ENCODE measurements at places on chromosomes 1 and 21. TPM values are rescaled to one million over a fixed set of nuclear protein-coding genes. Genes with fewer than 3 reads are reported as not detected.

Gene LRRC53
- total RNA-seq, result not detected

Gene OR13G1
- total RNA-seq, result not detected

Gene GNG4
- 13.5 TPM for total RNA-seq

Gene ZYG11A
- total RNA-seq, result 0.96 TPM

Gene SPATA21
- total RNA-seq, result 0.27 TPM

Gene CYP4A11
- total RNA-seq, result 0.59 TPM

Gene ID3
- total RNA-seq, result 328 TPM

Gene AMY1B
- not detected for total RNA-seq

Gene PROK1
- not detected for total RNA-seq

Gene ESRRG
- 4.7 TPM for total RNA-seq

Gene ARV1
- 9.8 TPM for total RNA-seq

GRCh38 chr1:159012495-159012894 lies 2.8 kb downstream of the IFI16 start:
- no peak for DNase-seq

DNA sequence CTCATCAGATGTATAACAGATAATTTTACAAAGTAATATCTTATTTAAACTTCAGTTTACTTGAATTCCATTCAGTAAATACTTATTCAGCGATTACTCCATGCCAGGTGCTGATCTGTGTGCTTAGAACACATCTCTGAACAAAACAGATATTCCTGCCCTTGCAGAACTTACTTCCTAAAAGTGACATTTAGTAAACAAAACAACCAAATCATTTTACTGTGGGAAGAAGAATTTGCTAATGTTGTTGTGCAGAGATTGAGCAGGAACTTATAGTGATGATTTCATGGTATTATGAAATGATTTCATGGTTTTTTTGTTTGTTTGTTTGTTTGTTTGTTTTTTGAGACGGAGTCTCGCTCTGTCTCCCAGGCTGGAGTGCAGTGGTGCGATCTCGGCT lies 39.3 kb upstream of the WLS start:
- DNase-seq, result no peak

GRCh38 chr1:56056438-56057287 lies 522.7 kb downstream of the PLPP3 start:
- DNase-seq, result no peak

GRCh38 chr1:94144836-94145235 lies 23.9 kb upstream of the ABCA4 start:
- DNase-seq, result no peak

DNA sequence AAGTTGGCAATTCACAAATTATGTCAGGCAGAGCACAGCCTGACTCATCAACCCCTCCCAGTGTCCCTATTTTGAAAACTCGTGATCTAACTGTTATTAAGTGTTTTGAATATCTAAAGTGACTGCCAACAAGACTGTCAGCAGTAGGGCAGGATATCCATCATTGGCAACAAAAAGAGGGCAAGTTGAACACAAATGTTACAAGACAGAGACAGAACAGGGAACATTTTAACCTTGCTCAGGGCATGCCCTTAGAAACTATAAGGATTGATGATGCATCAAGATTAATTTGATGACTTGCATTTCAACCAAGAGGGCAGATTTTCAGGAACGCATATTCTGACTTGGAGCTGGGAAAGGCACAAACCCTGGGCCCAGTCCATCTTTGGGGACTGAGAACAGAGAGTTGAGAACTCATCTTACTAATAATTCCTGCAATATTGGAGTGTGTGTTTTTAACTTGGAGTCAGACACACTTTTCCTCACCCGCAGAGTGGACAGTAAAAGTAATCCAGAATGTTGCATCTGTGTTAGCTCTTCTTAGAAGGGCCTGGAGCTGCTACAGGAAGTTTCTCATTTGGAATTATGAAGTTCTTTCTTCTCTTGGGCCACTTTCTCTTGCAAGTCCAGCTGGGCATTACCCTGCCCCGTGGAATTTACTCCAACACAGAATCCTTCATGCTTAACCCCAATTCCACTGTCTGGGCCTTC lies 317.2 kb downstream of the LTN1 start:
- DNase-seq, result no peak

- peak; percentile 35 for DNase-seq
These were observed 7.4 kb downstream of the POFUT2 start for GRCh38 chr21:45280178-45280821.

- no peak for DNase-seq
These were observed 4.5 kb upstream of the IFI16 start for GRCh38 chr1:159005161-159005560.

- DNase-seq, result no peak
These were observed 80.0 kb downstream of the DMRTB1 start for GRCh38 chr1:53539226-53539625.

DNA sequence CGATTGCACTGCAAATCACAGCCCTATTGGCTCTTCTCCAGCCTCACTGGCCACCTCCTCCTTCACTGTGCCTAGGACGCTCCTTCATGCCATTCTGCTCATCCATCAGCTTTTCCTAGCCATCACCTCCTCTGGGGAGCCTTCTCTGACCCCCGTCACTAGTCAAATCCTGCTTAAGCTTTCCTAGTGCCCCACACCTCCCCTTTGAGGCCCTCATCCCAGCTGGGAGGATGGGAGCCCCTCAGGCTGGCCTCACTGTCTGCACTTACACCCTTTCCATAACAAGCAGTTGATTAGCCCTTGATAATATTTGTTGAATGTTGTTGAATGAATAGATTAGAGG lies 50.7 kb downstream of the KLHDC7A start:
- DNase-seq, result peak; percentile 33

DNA sequence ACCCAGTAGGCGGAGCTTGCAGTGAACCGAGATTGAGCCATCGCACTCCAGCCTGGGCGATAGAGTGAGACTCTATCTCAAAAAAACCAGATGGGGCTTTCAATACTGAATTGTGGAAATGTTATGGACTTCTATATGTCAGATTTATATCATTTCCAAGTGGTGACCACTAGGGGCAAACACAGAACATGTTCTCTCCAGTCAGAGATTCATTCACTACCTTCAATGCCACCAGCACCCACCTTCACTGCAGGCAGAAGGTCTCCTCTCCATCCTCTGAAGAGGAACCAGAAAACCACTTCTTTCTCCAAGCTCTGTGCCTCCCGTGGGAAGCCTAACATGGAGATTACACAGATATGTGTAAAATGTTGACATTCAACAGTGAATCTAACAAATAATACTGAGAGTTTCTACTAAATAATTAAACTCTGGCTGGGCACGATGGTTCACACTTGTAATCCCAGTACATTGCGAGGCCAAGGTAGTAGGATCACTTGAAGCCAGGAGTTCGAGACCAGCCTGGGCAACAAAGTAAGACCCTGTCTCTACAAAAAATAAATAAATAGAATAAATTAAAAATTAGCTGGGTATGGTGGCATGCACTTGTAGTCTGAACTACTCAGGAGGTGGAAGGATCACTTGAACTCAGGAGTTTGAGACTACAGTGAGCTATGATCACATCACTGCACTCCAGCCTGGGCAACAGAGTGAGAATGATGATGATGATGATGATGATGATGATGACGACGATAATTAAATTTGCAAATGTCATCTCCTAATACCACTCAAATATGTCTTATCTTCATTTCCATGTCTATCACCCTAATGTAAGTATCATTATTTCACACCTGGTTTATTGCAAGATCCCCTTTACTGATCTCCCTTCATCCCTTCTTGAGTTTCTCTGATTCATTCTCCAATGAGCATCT lies 151.1 kb downstream of the ZNF281 start:
- DNase-seq, result no peak

DNA sequence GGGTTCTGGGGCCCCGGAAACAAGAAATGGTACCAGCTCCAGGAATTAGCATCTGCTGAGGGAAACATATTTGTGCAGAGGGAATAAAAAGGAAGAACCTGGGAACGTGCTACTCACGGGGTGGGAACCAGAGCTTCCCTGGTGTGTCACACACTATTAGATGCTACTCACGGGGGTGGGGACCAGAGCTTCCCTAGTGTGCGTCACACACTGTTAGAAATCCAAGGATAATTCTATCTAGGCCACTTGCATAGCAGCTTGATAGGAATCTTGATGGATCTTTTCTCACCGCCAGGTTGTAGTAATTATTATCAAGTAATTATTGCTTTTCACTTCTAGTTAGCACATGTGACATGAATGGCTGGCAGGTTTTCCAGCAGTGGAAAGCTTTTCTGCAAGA lies 54.5 kb upstream of the SCCPDH start:
- no peak for DNase-seq

DNA sequence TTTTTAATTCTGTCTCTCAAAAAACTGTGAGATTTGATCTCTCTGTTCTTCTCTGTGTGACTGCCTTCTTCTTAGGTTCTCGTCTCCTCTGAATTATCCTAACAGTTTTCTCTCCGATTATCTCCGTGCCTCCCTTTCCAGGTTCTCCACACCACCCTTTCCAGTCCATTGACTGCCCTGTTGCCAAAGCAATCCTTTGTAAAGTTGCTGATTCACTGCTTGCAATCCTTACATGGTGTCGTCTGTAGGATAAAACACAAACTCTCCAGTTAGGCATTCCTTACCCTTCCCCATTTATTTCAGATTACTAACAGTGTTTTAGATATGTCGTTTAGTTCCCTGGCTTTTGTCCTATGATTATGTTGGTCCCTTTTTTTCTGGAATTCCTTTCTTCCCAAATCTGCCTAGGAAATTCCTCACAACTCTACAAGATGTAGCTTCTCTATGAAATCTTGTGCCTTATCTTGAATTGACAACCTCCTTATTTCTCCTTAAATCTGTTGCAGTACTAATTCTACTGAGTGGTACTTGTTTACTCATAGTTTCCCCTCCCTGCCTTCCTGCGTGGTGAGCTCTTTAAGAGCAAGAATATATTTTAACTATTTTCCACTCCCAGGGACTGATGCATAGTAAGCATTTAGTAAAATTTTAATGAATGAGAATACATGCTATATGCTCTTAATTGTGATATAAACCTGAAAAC lies 22.3 kb downstream of the RCOR3 start:
- no peak for DNase-seq

DNA sequence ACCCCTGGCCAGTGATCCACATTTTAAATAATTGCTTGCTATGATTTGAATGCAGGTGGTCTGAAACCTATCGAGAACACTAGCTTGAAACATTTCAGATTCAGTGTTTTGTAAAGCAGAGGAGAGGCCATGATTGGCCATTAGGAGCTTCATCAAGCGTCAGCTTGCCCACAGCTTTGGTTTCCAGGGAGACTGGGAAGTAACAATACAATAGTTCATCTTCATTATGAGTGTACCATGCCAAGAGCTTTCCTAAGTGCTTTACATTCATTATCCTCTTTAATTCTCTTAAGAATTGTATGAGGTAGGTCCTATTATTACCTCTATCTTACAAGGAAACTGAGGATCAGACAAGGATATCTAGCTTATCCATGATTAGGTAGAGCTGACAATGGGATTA lies 27.7 kb upstream of the ATP5PO start:
- no peak for DNase-seq

DNA sequence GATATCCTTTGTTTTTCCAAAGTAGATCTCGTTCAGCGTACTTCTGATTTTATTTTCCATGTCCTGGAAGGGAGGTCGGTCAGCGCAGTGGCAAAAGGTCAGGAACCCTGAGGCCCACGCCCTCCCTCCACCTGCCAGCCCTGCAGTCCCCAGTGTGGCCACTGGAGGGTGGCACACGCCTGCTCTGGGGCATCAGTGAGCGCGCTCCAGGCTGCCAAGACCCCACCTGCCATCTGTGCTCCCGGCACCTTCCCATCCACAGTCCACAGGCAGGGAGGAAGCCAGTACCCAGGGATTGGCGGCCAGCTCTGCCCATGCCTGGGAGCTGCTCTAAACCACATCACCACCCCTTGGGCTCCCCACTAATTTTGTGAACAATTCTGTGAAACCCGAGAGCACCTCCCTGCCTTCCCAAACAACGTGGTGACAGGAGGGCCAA lies 32.3 kb downstream of the SLC66A1 start:
- DNase-seq, result peak; percentile 93

GRCh38 chr1:248853663-248854375 lies 5.1 kb downstream of the ZNF692 start:
- DNase-seq, result peak; percentile 34

- no peak for DNase-seq
These were observed 126.7 kb downstream of the GDAP2 start for GRCh38 chr1:117802531-117803257.

GRCh38 chr1:2255420-2256369 lies 27.6 kb downstream of the SKI start:
- no peak for DNase-seq

DNA sequence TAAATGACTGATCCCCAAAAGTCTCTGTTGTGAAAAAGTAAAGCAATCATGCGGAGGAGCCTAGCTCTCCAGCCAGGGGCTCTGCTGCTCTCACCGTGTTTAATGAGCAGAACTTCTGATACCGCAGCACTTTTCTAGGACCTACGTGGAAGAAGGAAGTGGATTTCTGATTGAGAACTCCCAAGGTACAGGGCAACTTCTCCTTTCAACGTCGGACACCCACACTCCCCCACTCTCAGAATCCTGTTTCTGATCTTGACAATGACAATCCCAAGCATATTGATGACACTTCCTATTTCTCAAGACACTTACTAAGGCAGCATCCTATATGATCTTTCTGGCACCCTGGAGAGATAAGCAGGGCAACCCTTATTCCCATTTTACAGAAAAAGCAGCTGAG lies 78.4 kb downstream of the PROX1 start:
- no peak for DNase-seq

- no peak for DNase-seq
These were observed 85.3 kb downstream of the MAP3K21 start for GRCh38 chr1:233412812-233413211.

DNA sequence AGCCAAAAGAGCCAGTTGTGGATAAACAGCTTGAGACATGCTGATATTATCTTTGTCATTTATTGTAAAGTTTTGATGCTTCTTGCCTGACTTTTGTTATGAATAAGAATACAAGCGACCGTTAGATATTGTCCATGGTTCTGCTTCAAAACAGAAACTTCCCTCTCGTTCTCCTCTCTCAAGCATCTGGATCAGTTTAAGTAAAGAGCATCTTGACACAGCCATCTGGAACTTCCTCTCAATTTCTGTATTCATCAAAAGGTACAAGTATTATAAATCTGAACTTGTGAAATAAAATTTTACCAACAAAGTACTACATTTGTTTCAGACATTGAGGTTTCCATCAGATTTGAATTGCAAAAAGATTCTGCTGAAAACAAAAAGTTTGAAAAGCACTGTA lies 36.4 kb upstream of the CLDN14 start:
- no peak for DNase-seq

- DNase-seq, result no peak
These were observed 132.2 kb downstream of the CLIC6 start for GRCh38 chr21:34800797-34801518.

DNA sequence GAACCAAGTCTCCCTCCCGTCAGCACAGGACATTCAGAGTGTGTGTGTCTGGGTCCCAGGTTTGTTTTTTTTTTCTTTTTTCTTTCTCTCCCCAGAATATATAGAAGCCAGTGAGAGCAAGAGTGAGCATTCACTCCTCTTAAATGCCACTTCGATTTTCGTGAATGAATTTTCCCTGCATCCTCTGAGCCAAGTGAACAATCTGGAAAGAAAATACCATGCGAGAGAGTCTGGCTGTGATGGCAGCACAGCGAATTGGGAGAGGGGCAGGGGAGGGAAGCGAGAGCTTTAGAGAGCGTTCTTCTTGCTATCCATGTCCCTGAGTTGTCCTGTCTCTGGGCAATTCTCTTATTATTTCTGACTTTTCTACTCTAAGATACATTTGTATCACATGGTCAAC lies 76.0 kb upstream of the RAB3GAP2 start:
- DNase-seq, result no peak

All from endodermal cell (in vitro differentiated cells).